Stimulated activated CD4-positive, alpha-beta T cell treated with anti-CD3 and anti-CD28 coated beads, Interleukin-12 subunit alpha, Interleukin-12 subunit beta, amount 100 ng/mL, for 24 hours (primary cell): ENCODE measurements at places on chromosomes 16 and 17.
A peak's percentile ranks its signal among the peaks of the same experiment; 100 is the strongest.

DNA sequence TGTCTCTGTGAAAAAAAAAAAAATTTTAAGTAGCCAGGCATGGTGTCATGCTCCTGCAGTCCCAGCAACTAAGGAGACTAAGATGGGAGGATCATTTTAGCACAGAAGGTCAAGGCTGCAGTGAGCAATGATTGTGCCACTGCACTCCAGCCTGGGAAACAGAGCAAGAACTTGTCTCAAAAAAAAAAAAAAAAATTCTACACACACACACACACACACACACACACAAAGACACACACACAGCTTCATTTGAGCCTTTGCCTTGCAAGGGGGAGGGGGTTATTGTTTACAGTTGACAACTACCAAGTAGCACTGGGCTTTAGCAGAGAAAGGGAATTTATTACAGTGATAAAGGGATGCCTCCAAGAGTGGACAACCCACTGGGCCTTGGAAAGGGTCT is 4.9 kb upstream of the POLR3E start:
- no peak for DNase-seq

- DNase-seq = no peak
These were observed at the start of gene SHISA9 for GRCh38 chr16:12901597-12902461. SHISA9 (plus strand) TSS chr16:12901598.

- DNase-seq = no peak
These were observed 84.2 kb downstream of the PITPNC1 start for GRCh38 chr17:67461228-67461780.

GRCh38 chr17:73000832-73001231 is 91.7 kb downstream of the SLC39A11 start:
- DNase-seq = no peak

GRCh38 chr17:50452630-50453300 is 15.9 kb downstream of the CHAD start:
- no peak for DNase-seq

GRCh38 chr16:50526249-50526648 is 21.9 kb upstream of the NKD1 start:
- DNase-seq = no peak

- no peak for DNase-seq
These were observed 77.2 kb upstream of the AKTIP start for GRCh38 chr16:53580038-53580802.

DNA sequence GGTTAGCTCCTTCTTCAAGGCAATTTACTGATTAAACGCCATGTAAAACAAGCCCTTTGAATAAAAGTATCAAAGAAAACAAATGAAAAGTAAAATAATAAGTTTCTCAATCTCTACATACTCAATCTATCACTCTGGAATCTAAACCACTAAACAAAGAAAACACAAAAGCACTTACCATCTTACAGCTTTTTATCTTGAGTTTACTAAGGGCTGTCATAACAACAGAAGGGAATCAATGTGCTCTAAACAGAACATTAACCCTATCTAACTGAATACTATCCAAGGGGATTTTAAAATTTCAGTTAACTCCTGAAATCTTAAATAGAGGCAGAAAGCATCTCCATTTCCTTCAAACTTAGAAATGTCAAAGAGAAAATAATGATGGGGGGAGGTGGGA is 3.4 kb downstream of the SKA2 start:
- DNase-seq = no peak

- no peak for DNase-seq
These were observed 48.7 kb downstream of the TMEM100 start for GRCh38 chr17:55673743-55674506.

- DNase-seq = no peak
These were observed 33.8 kb downstream of the TRPV2 start for GRCh38 chr17:16449121-16449570.

GRCh38 chr16:89902980-89903379 is 15.7 kb upstream of the MC1R start:
- DNase-seq = no peak

DNA sequence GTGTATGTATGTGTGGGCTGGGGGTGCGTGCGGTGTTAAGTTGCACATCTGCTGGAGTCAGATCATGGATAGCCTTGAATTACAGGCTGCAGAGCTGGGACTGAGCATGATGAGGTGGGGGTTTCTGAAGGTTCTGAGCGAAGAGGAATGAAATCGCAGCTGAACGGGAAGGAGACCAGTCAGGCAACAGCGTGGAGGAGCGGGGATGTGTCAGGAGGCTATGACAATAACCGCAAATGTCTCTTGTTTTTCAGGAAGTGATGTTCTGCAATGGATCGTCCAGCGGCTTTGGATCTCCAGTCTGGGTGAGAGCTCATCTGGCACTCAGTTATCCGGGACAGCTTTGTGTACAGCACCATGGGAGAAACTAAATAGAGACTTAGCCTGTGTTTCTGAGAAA is 20.9 kb downstream of the RGS9 start:
- no peak for DNase-seq

DNA sequence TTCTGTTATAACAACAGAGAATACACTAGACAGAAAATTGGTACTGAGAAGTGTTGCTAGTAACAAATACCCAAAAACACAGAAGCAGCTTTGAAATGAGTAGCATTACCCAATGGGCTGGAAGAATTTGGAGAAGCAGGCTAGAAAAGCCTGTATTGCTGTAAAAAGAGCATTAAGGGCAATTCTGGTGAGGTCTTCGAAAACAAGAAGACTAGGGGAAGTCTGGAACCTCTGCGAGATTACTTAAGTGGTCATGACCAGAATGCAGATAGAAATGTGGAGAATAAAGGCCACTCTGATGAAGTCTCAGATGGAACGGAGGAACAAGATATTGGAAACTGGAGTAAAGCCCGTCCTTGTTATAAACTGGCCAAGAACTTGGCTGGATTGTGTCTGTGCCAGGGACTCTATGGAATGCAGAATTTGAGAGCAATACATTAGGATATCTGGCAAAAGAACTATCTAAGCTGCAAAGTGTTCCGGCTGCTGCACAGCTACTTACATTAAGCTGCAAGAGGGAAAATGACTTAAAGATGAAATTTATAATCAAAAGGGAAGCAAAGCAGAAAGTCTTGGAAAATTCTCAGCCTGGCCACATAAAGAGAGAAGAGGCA is 44.9 kb upstream of the PEMT start:
- DNase-seq = no peak

GRCh38 chr17:78559749-78560368 is 17.3 kb downstream of the DNAH17 start:
- no peak for DNase-seq

DNA sequence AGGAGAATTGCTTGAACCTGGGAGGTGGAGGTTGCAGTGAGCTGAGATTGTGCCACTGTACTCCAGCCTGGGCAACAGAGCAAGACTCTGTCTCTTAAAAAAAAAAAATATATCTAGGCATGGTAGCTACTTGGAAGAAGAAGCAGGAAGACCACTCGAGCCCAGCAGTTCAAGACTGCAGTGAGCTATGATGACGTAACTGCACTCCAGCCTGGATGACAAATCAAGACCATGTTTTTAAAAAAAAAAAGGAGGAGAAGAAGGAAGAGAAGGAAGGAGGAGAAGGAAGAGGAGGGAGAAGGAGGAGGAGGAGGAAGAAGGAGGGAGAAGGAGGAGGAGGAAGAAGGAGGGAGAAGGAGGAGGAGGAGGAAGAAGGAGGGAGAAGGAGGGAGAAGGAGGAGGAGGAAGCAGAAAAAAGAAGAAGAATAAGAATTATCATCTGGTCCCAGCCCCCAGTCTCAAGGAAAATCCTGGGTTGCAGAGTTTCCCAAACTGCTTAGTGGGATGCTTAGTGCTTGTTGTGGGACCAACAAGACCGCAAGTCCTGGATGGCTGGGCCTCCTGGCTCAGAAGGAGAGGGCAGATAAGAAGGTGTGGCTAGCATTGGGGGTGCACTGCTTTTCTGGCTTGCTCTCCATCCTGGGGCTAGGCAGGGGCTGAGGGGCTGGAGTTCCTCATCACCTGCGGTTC is 3.7 kb upstream of the DRC7 start:
- no peak for DNase-seq

DNA sequence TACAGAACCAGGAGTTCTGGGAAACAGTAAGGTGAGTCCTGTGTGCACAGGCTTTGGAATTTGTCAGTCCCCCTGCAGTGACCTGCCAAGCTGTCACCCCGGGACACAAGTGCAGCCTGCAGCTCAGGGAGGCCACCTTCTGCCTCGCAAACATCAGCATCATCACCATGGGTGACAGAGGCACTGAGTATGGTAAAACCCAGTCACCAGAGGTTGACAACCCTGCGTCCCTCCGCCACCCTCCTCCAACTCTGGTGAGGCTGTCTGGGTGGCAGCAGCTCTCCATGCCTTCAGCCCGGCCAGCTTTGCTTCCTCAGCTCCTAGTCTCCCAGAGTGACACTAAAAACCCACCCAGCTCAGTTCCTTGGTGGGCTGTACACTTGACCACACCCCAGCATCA is 221.0 kb downstream of the CPPED1 start:
- DNase-seq = no peak

GRCh38 chr16:55701442-55702319 is 45.9 kb downstream of the SLC6A2 start:
- peak; percentile 19 for DNase-seq

GRCh38 chr16:50616883-50617645 is 64.0 kb downstream of the SNX20 start:
- no peak for DNase-seq

GRCh38 chr17:61574542-61575351 is 16.3 kb downstream of the NACA2 start:
- no peak for DNase-seq

GRCh38 chr16:2815299-2815771 is 1.7 kb upstream of the PRSS21 start:
- DNase-seq = no peak

GRCh38 chr17:79993390-79994227 is 42.1 kb downstream of the TBC1D16 start:
- DNase-seq = peak; percentile 47

DNA sequence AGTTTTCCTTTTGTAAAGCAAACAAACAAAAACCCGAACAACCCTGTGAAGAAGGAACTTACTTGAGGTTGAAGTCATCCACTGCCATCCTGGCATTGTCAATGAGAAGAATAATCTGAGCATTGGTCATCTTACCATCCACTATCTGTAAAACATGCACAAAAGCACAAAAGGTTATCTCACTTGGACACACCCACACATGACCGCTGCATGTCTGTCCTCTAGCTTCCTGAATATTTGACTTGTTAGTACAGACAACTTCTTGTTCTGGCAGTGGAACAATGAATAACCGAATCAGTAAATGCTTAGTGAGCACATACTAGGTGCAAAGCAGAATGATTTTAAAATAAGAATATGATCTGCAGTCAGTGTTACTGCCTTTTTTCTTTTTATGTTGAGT is 6.1 kb downstream of the KRT23 start:
- DNase-seq = no peak

GRCh38 chr16:64445649-64446048 is 676.2 kb downstream of the CDH11 start:
- DNase-seq = no peak

DNA sequence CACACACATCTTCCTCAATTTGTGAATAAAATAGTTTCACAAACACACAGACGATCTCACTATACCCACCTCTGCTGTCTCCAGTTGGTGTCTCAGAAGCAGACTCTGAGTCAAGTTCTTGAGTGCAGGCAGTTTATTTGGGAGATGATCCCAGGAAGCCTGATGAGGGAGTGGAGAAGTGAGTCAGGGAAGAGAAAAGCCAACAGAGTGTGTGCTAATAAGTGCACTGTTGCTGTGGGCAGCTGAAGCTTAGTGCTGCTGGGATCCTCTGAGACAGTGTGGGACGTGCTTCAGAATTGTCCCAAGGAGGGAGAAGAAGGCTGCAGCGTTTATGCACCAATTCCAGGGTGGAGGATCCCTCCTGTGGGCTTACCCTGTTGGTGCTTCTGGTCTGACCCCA is 423.2 kb upstream of the C16orf82 start:
- DNase-seq = no peak

GRCh38 chr17:66375121-66375520 is 72.7 kb downstream of the PRKCA start:
- no peak for DNase-seq

DNA sequence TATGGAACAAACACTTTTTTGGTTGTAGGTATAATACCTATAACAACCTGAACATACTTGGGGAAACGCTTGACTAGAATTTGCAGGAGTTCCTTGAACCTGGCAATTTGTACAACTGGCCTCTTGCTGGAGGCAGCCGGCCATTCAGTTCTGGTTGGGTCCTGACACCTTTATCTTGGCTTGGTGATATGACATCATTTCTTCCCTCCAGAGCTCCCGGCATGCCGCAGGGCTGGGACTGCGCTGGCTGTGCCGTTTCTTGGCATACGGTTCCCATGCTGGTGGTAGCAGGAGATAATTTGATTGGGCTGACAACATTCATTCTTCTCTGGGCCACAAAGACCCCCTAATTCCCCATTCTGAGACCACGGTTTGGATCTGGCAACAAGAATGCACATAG is 87.5 kb downstream of the ASIC2 start:
- no peak for DNase-seq

- no peak for DNase-seq
These were observed 73.4 kb downstream of the MYO1D start for GRCh38 chr17:32803544-32803943.

DNA sequence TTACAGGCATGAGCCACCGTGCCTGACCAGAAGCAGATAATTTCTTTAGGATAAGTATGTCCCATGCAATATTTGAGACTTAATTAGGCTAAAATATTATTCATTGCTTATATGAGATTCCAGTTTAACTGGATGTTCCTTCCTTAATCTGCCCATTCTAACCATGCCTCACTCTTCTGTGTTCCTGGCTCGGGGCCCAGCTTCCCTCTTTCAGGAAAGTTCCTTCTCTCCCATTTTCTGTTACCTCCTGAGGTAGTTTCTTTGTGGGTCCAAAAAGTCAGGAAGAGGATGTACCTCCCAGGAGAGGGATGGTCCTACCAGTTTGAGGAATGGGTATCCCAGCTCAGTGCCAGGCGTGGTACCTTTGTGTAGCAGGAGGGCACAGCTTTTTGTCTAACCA is 23.3 kb downstream of the UNK start:
- DNase-seq = no peak
